ENCODE measurements at places on chromosomes 3 and 15.

DNA sequence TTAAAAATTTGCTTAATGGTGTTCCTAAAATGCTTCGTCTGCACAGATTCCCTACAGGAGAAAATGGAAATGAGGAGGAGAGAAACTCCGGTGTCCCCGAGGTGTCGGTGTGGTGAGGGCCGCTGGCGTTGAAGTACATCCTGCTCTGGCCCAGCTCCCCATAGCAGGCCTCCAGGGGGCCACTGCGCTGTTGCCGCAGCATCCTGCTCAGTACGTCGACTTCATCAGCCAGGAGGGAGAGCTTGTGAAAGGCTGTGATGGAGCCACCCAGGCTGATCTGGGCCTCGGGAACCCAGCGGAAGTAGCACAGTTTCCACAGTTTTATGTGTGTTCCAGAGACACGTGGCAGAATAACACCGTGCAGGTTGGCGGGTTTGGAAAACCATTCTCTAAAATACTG is 37.8 kb downstream of the FAN1 start:
- DNase-seq, result no peak

DNA sequence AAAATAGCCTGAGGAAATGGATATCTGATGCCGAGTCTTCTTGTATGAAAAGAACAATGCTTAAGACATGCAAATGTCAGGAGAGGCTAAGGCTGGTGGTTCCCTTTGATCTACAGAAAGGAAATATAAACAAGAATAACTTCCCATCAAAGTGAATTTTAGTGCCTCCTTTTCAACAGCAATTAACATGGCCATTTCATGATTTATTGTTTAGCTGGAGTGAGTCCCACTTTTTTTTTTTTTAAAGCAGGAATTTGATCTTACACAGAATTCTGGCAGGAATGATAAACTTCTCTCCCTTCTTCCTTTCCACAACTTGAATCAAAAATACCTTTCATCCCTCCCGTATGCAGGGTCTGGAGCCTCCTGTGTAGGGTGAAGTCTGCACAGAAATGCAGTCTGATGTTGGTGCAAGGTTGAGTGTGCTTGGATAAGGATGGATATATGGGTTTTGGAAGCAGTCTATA is 287.0 kb downstream of the MEX3B start:
- DNase-seq, result peak; percentile 47

GRCh38 chr3:139505829-139506386 is 29.6 kb upstream of the RBP2 start:
- no peak for DNase-seq

- no peak for DNase-seq
Observed at GRCh38 chr15:90581771-90582352, 52.1 kb downstream of the CRTC3 start.

- DNase-seq, result no peak
Observed at GRCh38 chr3:174153871-174154270, 705.3 kb upstream of the NAALADL2 start.

DNA sequence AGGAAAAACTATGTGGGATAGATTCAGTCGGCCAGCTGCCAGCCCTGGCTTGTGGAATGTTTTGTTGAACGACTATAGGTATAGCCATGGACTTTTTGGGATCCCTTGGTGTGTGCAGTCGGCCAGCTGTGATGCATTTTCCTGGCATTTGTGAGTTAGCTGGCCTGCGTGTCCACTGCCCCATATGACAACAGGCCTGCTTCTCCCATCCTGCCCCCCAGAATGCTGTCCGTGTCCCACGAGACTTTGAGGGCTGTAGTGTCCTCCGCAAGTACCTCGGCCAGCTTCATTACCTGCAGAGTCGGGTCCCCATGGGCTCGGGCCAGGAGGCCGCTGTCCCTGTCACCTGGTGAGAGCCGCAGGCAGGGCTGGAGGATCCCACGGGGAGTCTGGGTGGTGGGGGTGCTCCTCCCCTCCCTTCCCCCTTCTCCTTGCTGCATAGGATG is 23.6 kb downstream of the PTPN23 start:
- no peak for DNase-seq

- no peak for DNase-seq
Observed at GRCh38 chr15:70703096-70703878, 60.1 kb downstream of the UACA start.

DNA sequence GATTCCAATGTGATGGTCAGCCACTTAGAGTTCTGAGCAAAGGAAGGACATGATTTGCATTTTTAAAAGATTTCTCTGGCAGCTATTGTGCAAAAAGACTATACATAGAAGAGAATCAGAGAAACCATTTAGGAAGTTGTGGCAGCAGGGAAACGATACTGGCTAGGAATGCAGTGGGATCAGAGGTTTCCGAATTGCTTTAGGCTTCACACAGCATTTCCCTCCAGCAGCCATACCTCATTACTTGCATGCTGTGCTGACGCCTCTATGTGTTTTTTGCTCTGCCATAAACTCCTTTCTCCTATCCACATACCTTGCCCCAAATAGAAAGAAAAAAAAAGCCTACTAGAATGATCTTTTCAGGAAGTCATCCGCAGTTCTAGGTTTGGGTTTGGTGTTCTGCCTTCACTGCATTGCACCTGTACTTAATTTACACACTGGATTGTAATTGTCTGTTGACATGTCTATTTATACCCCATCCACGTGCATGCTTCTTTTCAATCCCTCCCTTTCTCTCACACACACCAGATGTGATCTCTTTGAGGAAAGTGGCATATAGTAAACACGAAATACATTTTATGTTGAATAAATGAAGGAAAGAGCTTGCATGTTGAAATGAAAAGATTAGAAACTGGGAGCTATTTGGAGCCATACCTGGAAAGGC is 860.3 kb upstream of the SEMA6D start:
- DNase-seq, result no peak

- DNase-seq, result no peak
Observed at GRCh38 chr3:195828762-195829161, 17.0 kb upstream of the MUC4 start.

DNA sequence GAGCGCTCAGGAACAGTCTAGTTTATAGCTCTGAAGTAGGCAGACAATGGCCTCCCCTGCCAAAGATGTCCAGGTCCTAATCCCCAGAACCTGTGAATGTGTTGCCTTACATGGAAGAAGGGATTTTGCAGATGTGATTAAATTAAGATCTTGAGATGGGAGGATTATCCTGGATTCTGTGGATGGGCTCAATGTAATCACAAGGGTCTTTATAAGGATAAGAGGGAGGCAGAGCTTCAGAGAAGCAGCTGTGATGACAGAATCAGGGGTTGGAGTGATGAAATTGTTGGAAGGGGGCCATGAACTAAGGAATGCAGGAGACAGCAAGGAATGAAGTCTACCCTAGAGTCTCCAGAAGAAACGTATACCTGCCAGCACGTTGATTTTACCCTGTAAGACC is 14.0 kb upstream of the GK5 start:
- DNase-seq, result no peak

DNA sequence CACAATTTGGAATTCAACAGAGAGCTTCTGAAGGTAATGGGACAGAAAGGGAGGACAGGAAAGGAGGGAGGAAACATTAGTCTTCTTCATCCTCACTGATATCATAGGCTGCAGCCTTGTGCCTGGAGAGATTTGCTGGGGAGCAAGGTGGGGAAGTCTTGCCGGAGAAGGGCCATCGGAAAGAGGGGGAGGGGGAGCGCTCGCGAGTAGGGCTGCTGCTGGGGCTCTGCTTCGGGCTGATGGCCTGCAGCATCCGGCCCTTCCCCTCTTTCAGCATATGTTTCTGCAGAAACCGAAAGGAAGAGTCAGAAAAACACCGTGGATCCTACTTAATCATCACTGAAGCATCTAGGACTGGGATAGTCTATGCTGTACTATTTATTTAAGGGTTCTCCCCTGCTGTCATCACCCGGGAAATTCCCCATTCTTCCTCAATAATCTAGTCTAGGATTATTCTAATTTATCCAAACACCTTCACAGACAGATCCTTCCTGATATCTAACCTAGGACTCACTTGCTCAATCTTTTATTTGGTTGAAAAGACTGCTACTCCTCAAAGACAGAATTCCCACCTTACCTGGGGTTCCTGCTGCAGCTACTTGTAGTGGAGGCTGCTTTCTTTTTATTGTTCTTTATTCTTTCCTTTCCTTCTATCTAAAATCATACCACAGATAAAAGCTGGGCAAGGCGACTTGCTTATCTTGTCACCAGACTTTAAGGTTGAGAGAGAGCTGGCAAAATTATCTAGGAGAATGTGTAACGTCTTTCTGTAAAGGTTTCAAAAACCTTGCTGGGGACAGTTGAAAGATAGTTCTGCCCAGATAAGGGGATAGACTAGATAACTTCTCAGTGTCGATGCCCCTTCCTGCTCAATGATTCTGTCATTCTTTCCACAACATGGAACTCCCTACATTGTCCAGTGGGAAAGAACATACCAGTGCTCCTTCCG is 22.6 kb downstream of the SLC51A start:
- no peak for DNase-seq

DNA sequence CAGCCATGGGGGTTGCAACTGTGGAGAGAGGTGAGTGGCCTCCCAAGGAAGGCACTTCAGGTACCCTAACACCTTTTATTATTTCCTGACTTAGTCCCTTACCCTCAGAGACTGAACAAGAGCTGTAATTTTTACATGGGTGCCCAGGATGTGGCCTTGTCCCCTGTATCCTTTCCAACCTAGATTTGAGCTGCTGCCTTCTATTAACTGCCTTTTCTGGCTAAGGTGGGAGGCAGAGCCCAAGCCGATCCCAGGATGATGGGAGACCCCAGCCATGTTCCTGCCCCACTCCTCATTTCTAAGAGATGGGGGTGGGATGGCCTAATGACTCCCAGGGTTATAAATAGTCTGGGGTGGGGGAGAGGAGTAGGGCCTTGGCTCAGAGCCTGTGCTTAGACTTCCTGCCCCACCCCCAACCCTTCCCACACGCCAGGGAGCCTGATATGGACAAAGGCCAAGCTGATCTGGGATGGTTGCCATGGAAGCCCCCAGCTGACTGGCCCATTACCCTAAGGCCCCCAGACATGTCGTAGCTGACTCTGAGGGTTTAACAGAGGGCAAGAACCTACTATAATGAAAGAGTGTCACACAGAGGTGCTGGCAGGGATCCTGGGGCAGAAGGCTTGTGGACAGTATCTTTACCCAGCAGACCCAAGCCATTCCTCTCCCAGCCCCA is 1.9 kb downstream of the KLHDC8B start:
- DNase-seq, result no peak

DNA sequence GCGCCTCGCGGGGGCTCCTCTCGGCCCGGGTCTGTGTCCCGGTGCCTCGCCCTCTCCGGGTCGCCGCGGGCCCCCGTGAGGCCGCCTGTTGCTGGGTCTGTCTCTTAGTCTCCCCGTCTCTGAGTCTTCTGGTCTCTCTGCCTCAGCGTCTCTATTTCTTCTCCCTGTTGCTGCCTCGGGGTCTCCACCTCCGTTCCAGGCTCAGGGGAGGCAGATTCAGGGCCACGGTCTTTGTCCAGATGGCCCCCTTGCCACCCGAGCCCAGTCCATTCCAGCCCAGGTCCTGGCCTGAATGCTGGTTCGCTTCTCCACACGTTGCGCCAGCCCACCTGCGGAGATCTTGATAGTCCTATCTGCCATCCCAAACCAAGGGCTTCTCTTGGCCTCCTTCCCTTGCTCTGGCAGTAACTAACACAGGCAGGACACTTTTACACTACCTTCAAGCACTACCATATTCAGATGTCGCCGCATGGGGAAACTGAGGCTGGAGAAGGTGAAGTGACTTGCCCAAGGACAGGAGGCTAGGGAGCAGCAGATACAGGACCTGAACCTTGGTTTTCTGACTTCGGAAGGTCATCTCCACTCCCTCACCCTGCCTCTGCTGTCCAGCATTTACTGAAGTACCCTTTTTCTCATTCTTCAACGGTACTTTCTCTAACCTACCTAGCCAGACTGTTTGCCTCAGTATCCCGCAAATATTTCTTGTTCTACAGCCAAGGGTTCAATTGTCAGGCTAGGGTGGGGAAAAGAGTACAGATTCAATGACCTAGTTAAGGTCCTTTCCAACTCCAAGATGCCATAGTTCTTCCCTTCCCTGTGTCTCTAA is 616 bp upstream of the IGDCC4 start:
- DNase-seq, result no peak

- DNase-seq, result peak; percentile 39
Observed at GRCh38 chr3:71454512-71455403, 128.8 kb downstream of the FOXP1 start.

GRCh38 chr3:144200466-144200865 is 228.8 kb downstream of the DIPK2A start:
- DNase-seq, result no peak

DNA sequence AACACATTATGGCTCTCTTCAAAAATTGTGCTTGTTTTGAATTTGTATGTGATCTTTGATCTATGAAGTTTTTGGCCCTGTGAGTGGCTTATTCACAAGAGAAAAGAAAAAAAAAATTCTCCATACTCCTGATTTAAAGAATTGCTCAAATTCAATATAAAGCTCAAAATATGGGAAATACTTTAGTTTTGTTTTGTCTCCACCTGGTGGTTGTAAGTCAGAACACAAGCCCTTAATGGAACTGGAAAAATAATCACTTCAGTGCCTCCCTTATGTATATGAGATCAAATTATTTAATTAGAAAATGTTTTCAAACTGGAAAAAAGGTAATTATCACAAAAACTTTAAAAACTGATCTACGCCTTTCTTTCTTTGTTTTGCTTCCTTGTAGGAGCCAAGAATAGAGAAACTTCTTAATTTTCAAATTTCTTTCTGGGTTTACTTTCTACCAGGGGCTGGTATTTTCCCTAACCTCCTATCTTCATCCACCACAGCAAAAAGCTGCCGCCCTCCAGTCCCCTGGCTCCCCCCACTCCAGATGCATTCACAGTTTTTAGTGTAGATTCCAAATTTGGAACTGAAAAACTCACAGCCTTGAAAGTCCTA is 50.6 kb downstream of the SERP1 start:
- no peak for DNase-seq

- DNase-seq, result no peak
Observed at GRCh38 chr3:131349946-131350347, 31.6 kb upstream of the NUDT16 start.

- DNase-seq, result no peak
Observed at GRCh38 chr3:11717768-11718636, 74.3 kb upstream of the VGLL4 start.

DNA sequence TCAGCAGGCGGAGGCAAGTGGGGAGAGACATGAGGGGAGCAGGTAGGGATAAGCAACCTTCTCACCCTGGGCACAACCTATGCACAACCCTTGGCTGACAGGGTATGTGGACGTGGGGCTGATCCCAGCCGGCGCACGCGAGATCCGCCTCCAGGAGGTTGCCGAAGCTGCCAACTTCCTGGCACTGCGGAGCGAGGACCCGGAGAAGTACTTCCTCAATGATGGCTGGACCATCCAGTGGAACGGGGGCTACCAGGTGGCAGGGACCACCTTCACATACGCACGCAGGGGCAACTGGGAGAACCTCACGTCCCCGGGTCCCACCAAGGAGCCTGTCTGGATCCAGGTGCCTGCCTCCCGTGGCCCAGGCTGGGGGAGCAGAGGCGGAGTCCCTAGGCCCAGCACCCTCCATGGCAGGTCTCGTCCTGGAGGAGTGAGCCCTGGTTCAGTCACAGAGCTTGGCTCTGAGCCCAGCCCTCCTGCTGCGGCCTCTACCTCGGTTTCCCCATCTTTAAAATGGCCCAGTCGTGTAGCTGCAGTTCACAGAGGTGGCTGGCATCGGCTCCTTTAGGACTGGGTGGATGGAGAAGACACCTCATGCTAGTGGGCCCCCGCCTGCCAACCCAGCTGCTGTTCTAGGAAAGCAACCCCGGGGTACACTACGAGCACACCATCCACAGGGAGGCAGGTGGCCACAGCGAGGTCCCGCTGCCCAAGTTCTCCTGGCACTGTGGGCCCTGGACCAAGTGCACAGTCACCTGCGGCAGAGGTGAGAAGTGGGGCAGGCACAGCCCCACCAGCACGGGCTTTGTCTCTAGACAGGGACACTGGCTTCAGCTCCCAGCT is 96.0 kb downstream of the TBC1D2B start:
- no peak for DNase-seq

Data from esophagus muscularis mucosa (tissue), 4 donors.